ENCODE measurements at places on chromosomes 11 and 22. TPM values are rescaled to one million over a fixed set of nuclear protein-coding genes. Genes with fewer than 3 reads are reported as not detected.

Gene CASP1
- 8.5 TPM for total RNA-seq

Gene QSER1
- 21.9 TPM for total RNA-seq

Gene MCHR1
- 0.50 TPM for total RNA-seq

Gene APOL4
- 0.12 TPM for total RNA-seq

Gene SLC5A12
- total RNA-seq = not detected

Gene LDHAL6A
- not detected for total RNA-seq

Gene IGSF9B
- total RNA-seq = 0.50 TPM

Gene MUC2
- not detected for total RNA-seq

Gene LRRC55
- total RNA-seq = not detected

Gene PHOX2A
- total RNA-seq = not detected

Gene CFAP300
- 7.9 TPM for total RNA-seq
